ENCODE measurements at places on chromosomes 7 and 10.

DNA sequence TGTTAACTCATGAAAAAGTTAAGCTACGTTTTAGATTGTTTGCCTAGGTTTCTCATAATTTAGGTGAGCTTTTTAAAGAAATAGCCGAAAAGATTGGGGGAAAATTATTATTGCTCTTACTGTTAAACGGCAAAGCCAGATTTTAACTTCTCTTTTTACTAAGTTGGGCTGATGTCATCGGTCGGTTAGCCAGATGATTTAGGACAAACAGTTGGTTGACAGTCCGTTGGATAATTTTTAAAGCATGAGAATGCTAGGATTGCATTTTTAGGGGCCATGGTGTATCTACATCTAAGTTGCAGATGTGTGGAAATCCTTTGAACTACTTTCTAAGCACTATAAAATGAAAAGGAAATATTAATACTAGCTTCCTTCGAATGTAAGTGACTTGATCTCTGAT lies 280.9 kb upstream of the AKR1E2 start:
- no peak for DNase-seq

DNA sequence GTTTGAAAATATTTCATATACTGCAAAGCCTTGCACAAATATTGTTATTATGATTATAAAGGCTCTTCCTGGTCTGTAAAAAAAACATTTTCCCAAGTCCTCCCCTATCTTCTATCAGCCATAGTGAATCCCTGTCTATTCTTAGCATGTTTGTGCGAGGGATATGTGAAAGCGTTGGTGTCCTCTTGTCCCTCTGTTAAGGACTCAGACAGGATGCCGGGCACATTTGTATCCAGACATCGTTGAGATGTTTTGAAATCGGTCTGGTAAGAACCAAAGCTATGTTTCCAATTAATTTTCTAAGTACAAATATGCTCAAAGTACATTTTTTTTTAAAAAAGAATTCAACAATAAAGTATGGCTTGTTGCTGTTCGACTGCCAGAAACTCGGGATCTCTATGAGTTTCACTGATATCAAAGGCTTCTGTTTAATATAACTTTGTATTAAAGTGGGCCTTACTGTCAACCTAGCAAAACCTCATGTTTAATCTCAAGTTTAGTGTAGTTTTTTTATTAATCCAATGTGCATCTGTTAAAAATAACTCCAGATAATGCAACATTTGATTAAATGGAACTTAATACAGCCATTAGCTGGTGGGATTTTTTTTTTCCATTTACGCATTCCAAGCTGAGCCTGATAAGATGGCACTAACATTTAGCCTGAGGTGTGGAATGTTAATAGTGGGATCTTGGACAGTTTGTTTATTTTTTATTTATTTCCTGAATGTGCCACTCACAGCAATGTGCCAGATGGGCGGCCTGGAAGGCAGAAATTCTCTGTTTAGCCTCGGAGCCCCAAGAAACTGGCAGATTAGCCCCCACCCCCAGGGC lies 754.3 kb downstream of the LRMDA start:
- no peak for DNase-seq

GRCh38 chr7:22730921-22731654 lies 4.1 kb downstream of the IL6 start:
- DNase-seq = no peak

DNA sequence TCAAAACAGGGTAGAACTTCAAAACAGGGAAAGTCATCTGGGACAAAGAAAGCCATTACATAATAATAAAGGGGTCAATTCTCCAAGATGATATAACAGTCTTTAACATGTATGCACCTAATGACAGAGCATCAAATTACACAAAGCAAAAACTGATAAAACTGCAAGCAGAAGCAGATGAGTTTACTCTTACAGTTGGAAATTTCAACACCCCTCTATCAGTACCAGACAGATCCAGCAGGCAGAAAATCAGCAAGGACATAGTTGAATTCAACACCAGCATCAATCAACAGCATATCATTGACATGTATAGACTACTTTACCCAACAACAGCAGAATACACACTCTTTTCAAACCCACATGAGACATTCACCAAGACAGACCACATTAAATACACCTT lies 233.0 kb upstream of the NEBL start:
- no peak for DNase-seq

DNA sequence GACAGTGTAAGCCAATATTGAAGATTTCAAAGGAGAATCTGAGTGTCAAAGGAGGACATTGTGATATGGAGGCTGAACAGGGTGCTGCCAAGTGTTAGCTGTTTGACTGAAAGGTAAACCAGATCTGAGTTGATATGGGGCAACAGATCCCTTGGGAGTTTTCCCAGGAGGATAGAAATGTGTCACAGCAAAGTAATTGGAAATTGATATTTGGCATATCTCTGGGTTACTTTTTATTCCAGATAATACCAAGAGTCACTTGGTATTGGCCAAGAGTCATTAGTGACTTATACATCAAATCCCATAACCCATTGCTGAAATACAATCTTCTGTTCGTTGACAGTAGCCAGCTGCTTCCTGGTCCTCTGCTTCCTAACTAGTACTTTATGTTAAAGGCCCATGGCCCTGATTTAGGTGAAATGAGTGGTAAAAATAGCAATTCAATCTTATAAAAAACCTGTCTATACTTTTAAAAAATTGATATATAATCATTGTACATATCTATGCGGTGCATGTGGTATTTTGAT lies 922.9 kb downstream of the LRMDA start:
- DNase-seq = no peak

GRCh38 chr10:86782701-86783418 lies 26.4 kb downstream of the BMPR1A start:
- DNase-seq = no peak

GRCh38 chr10:34705563-34705962 lies 109.5 kb downstream of the PARD3 start:
- no peak for DNase-seq

DNA sequence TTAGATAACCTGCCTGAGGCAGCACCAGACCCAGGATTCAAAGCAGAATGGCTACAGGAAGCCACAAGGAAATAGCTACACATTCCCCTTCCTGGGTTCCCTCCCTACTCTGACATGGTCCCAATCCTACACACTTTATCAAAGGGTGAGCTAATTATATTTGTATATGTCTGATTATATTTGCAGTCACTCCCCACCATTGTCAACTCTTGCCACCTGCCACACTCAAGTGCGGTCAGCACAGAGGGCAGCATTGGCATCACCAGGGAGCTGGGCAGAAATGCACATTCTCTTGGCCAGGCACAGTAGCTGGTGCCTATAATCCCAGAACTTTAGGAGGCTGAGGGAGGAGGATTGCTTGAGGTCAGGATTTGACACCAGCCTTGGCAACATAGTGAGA lies 114.1 kb upstream of the PDLIM1 start:
- DNase-seq = no peak

GRCh38 chr10:12228851-12229250 lies 32.9 kb downstream of the CDC123 start:
- no peak for DNase-seq

DNA sequence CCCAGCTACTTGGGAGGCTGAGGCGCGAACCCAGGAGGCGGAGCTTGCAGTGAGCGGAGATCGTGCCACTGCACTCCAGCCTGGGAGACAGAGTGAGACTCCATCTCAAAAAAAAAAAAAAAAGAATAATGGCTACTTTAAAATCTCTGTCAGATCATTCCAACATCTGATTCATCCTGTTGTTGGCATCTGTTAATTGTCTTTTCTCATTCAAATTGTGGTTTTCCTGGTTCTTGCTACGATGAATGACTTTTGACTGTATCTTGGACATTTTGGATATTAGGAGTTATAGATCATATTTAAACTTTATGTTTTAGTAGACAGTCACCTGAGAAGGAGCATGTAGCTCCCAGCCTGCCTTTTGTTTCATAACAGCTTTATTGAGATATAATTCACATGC lies 8.5 kb downstream of the TPST1 start:
- no peak for DNase-seq

GRCh38 chr7:28358423-28358868 lies 53.9 kb upstream of the CREB5 start:
- no peak for DNase-seq

DNA sequence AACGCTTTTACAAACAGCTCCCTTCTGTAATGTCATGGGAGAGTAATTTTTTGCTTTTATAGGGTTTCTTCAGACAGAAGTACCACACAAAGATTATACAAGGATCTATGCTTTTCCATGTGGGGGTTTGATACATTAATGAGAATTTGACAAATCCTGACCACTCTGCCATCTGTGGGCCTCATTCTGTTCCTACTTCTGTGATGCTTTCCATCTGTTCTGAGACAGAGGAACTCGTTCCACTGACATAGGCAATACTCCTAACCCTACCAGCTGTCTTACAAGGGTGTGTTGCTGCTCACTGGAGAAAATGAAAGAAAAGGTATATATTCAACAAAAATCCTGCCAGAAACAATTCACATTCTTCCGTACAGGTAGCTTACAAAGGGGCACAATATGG lies 59.4 kb upstream of the NAMPT start:
- DNase-seq = no peak

GRCh38 chr10:21065621-21066248 lies 168.6 kb upstream of the NEBL start:
- no peak for DNase-seq

- no peak for DNase-seq
Observed at GRCh38 chr7:67343114-67343513, 346.5 kb downstream of the TYW1 start.

DNA sequence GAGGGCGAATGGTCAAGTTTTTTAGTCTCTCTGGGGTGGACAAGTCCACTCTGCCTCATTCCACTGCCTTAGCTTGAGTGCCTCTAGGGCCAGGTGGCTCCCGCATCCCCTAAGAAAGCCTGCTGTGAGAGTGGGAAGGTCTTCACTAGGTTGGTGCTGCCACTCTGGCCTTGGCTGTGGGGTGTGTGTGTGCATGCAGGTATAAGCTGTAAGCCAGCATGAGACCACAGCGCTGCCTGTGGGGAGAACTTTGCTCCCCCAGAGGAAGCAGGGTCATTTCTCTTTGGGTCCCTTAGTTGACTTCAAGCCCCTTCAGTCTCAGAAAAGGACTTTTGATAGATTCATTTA lies 25.5 kb upstream of the PCBD1 start:
- no peak for DNase-seq

GRCh38 chr7:111380945-111381344 lies 181.3 kb downstream of the IMMP2L start:
- no peak for DNase-seq

DNA sequence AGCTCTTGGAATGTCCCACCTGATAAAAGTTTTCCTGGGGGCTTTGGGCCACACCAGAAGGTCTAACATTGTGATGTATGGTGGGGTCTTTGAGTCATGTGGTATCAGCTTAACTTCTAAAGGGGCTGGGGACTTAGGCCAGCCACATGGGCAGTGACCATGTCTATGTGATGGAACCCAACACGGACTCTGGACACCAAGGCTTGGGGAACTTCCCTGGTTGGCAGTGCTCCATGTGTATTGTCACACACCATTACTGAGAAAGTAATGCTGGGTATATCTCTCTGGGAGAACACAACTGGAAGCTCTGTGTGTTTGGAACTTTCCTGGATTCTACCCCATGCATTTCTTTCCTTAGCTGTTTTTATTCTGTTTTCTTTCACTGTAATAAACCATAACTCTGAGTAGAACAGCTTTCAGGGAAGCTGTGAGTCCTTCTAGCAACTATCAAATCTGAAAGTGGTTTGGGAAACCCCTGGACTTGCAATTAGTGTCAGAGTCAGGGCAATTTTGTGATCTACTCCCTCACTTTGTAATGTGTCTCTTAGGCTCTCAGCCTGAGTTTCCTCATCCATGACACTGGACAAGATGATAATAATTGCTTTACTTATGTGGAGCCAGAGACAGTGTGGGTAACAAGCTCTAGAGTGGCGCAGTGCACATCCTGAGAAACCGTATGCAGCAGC lies 28.4 kb upstream of the AGK start:
- DNase-seq = no peak

GRCh38 chr10:114431414-114432135 lies 27.3 kb upstream of the AFAP1L2 start:
- DNase-seq = no peak

DNA sequence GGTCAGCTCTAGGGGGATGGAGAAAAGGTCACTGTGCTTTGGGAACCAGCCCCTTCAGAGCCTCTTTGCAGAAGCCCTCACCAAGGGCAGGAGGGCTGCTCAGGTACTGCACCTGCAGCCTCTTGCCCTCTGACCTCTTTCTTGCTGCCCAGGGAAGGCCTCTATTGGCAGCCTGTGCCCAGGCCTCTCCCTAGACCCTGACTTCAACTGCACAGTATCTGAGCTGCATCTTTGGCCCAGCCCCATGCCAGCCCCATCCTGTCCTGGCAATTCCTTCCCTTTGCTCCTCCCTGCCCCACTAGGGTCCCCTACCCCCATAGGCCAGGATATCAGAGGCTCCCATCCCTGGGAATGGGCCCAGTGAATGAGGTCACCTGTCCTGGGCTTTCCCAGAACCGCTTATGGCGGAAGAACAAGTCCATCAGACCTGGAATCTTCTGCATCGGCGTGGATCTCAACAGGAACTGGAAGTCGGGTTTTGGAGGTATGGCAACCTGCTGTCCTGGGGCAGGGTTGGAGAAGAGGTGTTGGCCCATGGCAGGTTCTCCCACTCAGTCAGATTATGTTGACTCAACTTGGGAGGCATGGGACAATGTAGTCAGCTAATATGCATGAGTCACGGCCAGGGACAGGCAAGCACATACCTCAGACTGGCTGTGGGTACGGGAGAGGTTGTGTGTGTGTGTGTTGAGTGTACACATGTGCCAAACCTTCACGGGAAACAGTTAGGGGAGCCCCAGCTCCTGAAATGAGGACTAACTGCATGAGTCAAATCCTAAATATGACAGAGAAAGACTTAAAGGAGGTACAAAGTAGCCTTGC lies 17.1 kb upstream of the CPA1 start:
- DNase-seq = peak; percentile 48

- DNase-seq = no peak
Observed at GRCh38 chr10:3803927-3804741, 19.1 kb upstream of the KLF6 start.

GRCh38 chr7:105911961-105912575 lies 35.7 kb upstream of the ATXN7L1 start:
- DNase-seq = no peak

DNA sequence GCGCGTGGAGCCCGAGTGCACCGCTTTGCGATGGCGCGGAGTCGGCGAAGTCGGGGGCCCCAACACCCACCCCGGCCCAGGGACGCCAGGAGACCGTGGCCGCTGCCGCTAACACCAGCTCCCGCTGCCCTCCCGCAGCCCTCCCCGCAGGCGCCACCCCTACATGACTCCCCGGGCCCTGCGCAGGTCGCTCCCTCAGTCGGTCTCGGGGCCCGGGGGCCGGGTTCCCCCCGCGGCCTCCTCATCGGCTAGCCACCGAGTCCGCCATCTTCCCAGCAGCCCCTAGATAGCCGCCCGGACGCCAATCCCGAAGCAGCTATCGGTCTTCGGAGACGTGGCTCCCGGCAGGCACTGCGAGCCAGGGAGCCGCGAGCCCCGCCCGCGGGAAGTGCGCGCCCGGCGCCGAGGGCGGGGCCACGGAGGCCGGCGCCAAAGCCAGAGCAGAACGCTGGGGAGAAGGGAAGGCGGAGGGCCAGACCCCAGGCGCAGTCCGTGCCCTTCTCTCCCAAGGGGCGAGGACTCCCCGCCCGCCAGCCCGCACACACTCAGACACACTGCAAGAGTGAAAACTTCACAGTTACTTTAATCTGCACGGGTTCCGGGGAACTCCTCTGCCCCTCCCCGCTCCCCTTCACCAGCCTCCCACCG lies at the start of gene FASTK:
FASTK (minus strand) TSS at position 288 of the 648 bp plus-strand sequence; CDS start at position 245, 43 bp downstream.
- DNase-seq = peak; percentile 81
